ENCODE measurements at places on chromosomes 1 and 21. TPM values are rescaled to one million over a fixed set of nuclear protein-coding genes. Genes with fewer than 3 reads are reported as not detected.

GRCh38 chr21:37546949-37547614, 180.5 kb downstream of the DYRK1A start:
- DNase-seq, result no peak

- DNase-seq, result no peak
Measured at GRCh38 chr1:215114154-215114933, 31.8 kb downstream of the KCNK2 start.

DNA sequence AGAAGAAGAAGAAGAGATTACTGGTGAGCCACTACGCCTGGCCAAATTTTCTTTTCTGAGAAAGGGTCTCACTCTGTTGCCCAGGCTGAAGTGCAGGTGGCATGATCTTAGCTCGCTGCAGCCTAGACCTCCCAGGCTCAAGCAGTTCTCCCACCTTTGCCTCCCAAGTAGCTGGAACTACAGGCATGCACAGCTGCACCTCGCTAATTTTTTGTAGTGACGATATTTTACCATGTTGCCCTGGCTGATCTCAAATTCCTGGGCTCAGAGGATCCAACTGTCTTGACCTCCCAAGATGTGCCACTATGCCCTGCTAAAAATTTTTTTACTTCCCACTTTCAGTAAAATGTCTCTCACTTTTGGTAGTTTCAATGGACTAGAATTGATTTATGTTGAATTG, 24.4 kb downstream of the TMEM200B start:
- no peak for DNase-seq

DNA sequence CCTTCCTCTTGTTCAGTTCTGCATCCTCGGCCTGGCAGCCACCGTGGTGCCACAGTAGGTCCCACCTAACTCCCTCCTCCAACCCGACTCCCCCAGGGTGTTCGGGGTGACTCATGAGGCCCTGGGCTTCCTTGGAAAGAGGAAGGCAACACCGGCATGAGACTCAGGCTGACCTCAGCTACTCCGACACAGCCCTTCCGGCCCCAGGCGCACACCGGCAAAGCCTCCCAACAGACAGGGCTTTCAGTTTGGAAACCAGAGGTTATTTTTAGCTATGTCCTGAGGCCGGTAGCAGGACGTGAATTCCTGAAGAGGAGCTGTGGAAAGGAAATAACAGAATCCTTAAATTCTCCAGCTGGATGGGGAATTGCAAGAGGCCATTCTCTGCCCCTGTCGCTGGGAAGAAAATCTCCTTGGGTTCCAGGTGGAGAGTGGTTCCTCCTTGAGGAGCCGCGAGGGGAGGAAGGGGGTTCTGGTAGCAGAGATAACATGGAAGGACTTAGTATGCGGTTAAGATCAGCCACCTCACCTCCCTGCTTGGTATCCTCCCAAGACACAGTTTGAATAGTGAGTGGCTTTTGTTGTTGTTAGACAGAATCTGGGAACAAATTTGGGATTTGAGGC, 24.4 kb downstream of the PLXNA2 start:
- DNase-seq, result no peak

- no peak for DNase-seq
Measured at GRCh38 chr1:84849357-84849975, 43.5 kb downstream of the LPAR3 start.

GRCh38 chr1:20255666-20256065, 35.0 kb upstream of the VWA5B1 start:
- no peak for DNase-seq

DNA sequence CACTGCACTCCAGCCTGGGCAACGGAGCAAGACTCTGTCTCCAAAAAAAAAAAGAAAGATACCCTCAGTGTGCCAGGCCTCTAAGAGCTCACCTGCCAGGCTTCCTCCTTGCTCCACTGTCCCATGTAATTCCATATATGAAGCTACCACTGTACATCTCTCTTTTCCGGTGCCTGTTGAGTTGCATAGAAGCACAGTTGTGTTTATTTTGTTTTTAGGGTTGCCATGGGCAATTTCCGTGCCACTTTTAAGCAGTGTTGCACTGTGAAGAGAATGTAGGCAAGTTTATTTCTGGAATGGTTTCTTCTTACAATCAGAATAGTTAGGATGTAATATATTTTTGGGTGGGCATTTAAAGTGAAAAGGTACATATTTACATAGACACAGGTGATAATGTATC, 23.3 kb downstream of the MR1 start:
- DNase-seq, result no peak

DNA sequence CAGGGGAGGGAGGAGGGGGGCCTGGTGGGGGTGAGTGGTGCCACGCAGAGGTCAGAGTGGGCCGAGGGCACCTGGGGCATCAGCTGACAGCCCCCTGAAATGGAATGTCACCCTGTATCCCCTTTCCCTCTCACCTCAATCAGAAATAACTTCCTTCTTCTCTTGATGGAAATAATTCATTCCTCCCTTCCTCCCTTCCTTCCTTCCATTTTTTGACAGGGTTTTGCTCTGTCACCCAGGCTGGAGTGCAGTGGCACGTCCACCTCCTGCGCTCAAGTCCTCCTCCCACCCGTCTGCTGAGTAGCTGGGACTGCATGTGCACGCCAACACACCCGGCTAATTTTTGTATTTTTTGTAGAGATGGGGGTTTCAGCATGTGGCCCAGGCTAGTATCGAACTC, 48.4 kb upstream of the LRRC3 start:
- no peak for DNase-seq

DNA sequence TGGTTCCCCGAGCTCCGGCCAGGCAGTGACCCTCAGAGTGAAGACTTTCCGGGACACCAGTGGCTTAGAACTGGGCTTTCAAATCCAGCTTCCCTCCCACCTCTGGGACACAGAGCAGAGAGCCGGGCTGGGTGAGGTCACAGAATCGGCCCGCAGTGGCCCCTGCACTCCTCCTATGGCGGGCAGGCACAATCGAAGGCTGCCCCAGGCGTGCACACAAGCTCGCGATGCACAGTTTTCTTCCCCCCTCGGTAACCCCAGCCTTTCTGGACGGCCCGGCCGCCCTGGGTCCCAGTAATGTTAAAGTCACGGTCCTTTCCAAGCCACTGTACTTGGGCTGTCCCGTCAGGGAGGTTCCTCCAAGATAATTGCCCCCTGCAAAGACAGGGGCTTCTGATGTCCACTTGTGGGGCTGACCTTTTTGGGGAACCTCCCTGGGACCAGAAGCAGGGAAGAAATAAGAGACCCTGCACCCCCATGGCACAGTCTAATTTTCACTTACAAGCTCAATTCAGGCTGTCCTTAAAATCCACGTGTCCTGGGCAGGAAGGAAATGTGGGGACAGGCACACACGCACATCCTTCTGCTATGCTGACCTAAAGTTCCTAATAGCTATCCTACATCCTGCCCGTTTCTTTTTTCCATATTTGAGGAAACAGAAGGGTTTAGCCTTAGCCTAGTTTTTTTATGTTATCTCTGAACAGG, 13.7 kb downstream of the TFF3 start:
- DNase-seq, result no peak

- DNase-seq, result no peak
Measured at GRCh38 chr1:31401241-31401640, 11.8 kb upstream of the SERINC2 start.

- peak; percentile 34 for DNase-seq
Measured at GRCh38 chr1:55445416-55445815, 230.3 kb upstream of the USP24 start.

DNA sequence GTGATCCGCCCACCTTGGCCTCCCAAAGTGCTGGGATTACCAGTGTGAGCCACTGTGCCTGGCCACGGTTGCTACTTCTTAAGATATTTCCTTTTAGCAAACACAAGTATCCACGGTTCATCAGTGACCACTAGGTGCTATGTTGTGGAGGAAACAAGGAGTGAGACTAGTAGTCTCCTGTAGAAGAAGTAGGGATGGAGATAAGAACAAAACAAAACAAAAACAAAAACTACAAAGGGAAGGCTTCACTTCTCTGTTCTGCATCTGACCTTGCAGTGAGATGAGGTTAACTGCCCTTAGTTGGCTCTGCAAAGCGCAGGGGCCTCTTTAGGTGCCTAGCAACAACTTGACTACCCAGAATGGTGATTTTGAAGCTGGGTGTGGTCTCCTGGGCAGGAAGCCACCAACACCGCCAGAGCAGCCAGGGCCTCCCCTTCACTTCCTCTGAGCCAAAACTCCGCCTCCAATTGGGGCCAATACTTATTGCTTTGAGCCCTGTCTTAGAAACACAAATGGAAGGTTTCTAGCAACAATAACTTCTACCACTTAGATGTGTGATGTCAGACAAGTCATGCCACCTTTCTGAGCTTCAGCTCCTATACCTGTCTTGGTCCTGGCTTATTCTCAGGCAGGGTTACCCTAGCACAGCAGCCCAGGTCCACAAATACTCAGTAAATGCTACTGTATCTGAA, 12.8 kb upstream of the CDC42 start:
- peak; percentile 84 for DNase-seq

DNA sequence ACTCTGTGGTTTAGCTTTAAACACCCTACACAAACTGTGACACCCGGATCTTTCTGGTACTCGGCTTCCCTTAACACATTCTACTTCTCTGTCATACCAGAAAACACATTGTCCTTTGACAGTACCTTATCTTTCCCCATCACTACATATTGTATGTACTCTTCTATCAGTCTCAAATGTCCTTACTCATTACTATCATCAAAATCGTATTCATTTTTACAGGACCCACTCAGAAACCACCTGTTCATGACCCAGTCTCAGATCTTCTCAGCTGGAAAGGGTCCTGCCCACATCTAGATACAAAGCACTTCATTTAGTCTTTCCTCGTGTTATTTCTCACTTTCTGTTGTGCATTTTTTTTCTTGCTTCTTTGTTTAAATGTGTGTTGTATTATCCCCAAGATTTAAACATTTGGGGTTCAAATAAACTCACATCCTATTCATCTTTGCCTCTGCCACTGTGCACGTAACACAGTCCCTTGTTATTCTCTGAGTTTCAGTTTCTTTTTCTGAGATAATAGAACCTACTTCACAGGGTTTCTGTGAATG, 27.7 kb downstream of the CD34 start:
- DNase-seq, result no peak

DNA sequence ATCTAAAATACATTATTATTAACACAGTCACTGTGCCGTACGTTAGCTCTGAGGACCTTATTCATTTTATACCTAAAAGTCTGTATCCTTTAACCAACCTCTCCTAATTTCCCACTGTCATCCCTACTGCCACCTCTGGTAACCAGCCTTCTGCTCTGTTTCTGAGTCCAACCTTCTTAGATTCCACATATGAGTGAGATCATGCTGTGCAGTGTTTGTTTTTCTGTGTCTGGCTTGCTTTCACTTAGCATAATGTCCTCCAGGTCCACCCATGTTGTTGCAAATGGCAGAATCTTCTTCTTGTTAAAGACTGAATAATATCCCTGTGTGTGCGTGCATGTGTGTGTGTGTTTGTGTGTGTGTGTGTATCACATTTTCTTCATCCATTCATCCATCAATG, 64.2 kb downstream of the ETS2 start:
- no peak for DNase-seq

DNA sequence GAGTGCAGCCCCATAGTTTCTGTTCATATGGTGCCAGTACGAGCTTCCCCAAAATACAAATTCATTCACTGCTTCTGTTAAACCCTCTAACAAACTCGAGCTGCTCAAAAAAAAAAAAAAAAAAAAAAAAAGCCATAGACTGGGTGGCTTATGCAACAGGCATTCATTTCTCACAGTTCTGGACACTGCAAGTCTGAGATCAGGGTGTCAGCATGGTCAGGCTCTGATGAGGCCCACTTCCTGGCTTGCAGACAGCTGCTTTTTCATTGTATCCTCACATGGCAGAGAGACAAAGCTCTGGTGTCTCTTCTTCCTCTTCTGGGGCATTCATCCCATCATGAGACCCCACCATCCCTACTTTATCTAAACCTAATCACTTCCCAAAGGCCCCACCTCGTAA, 121.6 kb downstream of the PTBP2 start:
- DNase-seq, result no peak

- DNase-seq, result peak; percentile 52
Measured at GRCh38 chr1:92476071-92476631, 10.6 kb downstream of the GFI1 start.

DNA sequence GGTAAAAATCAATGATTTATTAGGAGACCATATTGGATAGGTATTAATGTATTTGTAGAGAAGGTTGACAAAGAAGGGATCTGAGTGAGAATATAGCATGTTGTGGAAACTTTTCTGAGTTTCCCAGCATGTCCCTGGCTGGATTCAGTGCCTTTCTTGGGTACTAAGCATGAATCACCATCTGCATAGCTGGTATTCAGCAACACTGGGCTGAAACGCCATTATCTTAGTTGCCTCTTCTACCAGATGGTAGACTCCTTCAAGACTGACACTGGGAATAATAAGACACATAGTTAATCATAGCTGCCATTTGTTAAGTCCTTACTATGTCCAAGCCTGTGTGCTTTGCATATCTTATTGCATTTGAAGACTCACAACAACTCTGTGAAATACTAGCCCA, 45.5 kb downstream of the ATP5PF start:
- DNase-seq, result no peak

DNA sequence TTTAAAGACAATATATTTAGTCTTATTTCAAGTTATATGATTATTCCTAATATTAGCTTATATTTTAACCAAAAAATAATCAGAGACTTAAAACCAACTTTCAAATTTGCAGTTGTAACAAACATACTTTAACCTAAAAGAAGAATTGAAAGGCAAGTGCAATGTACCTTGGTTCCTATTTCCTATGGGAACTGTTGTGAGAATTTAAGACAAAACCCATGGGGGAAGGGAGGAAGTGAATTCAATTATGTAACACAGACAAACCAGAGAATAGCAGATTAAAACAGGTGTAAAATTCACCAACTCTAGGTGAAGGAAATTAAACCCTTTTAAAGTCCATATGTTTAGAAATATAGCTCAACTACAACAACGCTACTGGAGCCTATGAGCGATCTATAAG, 22.6 kb upstream of the CR2 start:
- no peak for DNase-seq

Gene VCAM1
- 0.36 TPM for total RNA-seq

Gene OPTC
- not detected for total RNA-seq

Gene KCND3
- not detected for total RNA-seq

Gene CRYBG2
- total RNA-seq, result 6.0 TPM

Gene LIN9
- total RNA-seq, result 6.4 TPM

Gene LAMC2
- not detected for total RNA-seq

Gene GJA4
- total RNA-seq, result not detected

Gene OR2L3
- not detected for total RNA-seq

Gene RHBDL2
- not detected for total RNA-seq

Gene ECM1
- total RNA-seq, result 1.3 TPM

Gene KCNJ15
- total RNA-seq, result 0.20 TPM

Gene VWA5B1
- 0.30 TPM for total RNA-seq

Gene SLC35A3
- total RNA-seq, result 8.8 TPM

Gene FCRL2
- total RNA-seq, result not detected

Gene ZYG11A
- 0.07 TPM for total RNA-seq

Gene SELL
- 317 TPM for total RNA-seq
